ENCODE measurements at places on chromosomes 1 and 21.

DNA sequence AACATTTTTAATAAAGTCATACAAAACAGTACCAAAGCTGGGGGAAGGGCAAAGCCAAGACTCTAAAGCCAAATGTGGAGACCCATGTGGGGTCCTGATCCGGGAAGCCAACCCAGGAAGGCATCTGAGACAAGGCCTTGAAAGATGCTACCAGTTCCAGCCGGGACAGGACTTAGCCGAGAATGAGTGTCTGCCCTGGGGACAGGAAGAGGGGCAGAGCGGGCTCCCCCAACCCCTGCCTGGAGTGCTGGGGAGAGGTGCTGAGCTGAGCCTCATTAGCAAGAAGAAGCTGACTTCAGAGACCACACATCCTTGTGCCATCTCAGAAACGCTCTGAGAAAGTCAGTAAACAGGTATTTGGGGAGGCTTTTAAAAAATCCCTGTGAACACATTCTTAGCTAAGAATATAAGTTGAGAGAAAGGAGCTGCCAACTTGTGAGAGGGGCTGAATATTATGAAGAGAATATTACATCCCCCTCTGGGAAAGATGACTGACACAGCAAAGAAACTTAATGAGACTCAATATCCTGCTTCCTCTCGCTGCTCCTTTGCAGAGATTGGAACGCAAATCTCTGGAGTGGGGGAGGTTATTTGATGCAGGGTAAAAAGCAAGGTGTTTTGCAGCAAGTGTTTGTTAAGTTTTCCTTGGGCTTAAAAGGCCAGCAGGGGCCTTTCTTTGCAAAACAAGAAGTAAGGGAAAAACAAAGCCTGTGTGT lies 103.3 kb upstream of the KCND3 start:
- no peak for DNase-seq

DNA sequence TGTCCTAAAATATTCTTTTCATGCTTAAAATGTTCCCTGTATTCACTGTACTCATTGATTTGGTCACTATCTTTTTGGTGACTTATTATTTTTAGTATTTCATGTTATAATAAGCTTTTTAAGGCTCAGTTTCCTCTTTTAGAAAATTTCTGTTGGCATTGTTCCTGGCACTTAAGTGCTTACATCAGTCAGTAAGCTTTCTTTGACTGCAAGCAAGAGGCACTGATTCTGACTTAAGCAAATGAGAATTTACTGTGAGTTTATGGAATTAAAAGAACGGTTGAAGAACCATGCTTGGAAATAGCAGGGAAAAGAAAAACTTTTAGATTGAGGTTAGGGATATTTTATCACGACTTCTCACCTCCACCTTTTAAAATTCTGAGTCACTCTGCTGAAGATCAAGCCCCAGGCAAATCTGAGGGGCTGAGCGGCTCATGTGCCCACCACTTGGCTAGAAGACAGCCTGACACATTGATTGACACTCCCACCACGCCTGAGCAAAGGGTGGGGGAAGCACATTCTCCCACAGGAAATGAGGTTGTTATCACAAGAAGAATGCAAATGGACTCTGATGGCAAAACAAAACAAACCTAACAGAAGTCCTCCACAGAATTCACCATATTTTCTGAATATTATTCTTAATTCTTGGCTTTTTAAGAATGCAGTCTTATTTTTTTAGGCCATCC lies 102.8 kb downstream of the KCTD3 start:
- DNase-seq: no peak

- peak; percentile 23 for DNase-seq
Observed at GRCh38 chr21:32392299-32392879, 423 bp downstream of the URB1 start.

DNA sequence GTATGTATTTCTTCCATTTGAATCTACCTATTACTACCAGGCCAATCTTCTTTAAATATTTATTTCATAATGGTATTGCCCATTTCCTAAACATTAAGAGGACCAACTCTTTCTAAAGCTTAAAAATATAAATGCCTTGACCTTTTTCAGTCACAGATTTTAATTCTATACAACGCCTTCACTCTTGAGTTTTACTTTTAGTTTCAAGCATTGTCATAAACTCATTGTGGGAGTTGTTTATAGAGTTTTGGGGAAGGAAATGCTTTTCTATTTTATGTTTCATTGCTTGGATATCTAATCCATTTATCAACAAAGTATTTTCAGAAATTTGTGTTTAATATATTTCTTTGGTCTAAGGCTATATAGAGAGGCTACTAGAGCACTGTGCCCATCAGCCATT lies 155.8 kb downstream of the DPYD start:
- no peak for DNase-seq

GRCh38 chr1:33655496-33655895 lies 183.1 kb downstream of the ZSCAN20 start:
- DNase-seq: no peak

GRCh38 chr21:45316871-45317397 lies 29.2 kb upstream of the POFUT2 start:
- no peak for DNase-seq

DNA sequence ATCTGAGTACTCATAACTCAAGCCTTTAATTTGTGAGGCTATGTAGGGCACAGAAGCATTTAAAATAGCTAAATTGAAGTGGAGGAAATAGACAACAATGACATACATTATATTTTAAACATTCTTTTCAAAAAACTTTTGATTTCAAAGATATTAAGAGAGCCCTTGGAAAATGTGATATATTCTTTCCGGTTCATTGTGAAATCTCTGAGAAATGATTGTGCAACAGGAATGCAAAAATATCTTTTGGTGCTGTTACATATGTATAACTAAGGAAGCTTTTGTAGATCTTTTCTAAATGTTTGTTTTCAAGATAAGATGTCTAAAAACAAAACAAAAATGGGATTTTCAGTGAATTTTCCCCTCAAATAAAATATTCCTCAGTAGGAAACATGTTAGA lies 185.2 kb downstream of the LEPR start:
- no peak for DNase-seq

DNA sequence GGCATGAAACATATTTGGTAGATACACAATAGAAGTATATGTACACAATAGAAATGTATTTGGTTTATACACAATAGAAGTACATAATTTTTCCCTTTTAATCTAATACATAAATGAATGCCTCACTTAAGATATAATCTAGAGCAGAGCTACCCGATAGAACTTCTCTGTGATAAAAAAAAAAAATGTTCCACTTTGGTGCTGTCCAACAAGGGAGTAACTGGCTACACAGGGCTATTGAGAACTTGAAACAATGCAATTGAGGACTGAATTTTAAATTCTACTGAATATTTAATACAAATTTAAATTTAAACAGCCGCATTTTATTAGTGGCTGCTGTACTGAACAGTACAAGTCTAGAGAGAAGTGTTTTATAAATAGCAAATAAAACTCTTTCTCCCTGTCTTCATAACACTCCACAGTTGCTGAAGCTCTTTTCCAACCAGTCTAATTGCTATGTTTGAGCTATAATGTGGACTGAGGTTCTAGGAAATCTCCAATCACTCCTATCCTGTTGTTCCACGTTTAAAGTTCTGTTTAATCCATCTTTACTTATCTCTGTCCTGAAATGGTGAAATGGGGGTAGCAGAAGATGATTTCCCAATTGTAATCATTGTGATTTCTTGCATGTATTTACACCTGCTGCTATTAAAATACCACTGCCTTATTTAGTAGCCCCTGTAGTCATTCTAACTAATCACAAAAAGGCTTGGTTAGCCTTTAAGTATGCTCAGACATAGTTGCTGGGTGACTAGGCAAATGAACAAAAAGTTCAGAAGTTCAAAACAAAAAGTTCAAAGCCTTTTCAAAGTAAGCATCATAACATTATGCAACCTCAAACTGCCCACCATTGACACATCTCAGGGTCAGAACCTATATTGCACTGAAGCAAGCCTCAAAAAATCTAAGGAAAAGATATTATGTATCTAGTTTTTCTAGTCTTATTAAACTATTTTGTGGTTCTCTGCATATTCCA lies 192.3 kb upstream of the C1orf87 start:
- no peak for DNase-seq

DNA sequence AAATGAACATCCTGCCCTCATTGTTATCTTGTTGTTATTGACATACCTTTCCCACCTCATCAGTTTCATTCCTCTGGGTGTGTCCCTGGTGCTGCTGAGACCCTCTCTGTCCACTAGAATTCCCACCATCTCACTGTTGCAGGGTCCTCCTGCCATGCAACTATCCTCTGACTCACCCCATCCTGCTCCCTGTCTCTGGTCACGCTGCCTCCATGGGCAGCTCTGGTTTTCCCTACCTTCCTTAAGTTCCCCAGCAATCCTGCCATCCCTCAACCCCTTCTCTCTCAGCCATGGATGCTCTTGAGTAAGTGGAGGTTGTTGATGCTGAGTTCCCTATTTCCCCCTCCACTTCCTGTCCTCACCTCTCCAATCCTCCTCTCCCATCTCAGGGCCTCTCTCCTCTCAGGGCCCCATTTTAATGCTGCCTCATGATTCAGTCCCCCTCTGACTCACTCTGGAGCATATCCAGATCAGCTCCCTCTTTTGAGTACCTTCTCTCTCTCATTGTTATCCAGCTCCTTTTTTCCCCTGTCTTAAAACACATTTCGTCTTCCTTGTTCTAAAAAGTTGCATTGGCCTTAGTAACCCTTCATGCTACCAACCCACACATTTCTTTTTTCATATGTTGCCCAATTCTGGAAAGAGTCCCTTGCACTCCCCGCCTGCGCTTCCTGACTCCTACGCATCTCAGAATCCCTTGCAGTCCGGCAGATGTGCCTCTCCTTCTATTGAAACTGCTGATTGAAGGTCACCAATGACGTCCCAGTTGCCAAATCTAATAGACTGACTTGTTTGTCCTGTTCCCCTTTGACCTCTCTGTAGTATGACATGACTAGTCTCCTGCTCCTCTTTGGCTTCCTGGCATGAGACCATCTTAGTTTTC lies 92.0 kb downstream of the CNIH3 start:
- no peak for DNase-seq

DNA sequence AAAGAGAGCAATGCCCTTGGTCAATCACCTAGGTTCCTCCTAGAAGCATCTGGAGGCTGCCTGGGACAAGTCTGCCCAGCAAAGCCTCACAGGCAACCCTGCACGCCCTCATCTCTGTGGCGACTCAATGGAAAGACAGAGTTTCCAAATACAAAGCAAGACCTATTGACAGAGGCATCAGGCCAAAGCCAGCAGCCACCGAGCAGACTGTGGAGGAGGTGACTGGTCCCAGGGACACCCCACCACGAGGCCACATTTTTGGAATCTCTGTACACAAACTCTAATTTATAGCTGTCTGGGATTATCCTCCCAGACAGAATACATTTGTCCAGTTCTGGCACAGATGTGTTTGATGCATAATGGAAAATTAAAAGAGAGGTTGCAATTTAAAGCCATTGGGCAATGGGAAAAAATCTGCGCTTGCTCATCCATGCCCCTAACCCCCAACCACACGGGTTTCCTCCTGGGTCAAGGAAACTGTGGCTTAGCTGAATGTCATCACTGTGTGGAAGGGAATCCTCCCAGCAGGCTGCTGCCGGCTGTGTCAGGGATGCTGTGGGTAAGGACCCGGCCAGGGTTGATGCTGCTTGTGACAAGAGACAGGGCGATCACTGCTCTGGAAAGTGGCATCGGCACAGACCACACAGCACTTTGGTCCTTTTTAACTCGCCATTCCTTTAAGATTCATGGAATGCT lies 14.3 kb downstream of the TSPAN2 start:
- no peak for DNase-seq

- DNase-seq: no peak
Observed at GRCh38 chr21:42514883-42515228, 1.2 kb downstream of the SLC37A1 start.

DNA sequence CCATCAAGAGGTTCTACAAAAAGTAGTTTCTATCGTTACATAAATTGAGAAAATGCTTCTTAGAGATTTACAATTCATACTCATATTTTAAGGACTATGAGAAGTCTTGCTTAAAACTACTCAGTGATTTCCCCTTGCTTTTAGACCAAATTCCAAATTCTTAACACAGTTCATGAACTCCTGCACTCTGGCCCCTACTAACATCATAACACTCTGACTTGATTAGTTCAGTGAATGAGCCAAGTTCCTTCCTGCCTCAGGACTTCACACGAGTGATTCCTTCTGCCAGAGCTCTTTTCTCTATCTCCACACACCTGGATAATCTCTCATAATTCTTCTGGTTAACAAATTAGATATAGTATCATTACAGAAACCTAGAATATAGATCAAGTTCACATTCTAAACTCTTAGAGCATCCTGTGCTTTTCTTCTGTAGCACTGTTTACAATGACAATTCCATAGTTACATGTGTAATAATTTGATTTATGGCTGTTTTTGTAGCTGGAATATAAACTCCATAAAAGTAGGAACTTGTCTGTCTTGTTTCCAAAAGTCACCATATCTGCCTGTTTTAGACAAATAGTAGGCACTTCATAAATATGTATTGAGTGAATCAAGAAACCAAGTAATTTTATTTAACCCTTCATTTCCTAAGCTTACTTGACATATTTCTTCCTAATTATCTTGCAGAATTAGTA lies 59.9 kb downstream of the NUF2 start:
- no peak for DNase-seq

DNA sequence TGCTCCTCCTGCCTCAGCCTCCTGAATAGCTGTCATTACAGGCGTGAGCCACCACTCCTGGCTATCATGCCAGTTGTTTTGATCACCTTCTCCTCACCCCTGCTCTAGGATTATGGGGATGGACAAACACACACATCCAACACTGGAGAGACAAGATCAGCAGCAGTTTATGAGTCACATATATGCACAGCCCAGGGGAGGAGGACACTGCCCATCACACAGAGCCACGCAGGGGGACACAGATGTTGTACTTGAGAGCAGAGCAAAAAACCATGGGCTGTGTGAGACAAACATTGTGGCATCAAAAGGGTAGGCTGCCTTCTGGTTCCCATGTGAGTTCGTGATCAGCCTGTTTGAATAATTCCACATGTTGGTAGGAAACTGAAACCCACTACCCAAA lies 32.1 kb downstream of the EDARADD start:
- no peak for DNase-seq

- DNase-seq: no peak
Observed at GRCh38 chr21:40152476-40152875, 285.2 kb downstream of the PCP4 start.

DNA sequence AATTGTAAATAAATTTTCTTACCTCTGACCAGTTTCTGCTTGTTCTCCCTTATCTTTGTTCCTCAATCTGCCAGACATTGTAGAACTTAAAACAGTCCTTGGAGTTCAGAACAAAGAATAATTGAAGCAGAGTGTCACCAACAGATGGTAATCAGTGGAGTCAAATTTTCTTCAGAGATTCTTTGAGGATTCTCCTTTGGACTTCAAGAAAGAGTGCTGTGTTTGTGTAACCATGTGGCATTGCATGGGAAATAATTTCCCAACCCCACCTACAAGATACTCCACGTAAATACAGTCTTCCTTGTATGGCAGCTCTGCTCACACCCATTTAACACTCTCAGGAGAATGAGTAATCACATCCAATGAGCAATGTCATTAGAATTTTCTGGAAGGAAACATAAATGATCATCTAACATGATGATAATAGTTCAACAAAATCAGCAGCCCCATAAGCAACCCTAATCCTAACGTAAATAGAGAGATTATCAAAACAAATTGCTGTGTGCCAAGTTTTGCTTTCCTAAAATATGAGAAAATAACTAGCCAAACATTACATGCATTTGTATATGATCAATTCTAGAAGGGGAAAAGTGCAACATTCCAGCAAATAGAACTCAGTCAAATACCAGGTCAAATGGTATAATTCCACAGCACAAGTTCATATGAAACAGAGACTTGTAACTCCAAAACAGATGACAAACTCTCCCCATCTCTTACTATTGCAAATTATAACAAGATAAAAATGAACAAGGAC lies 6.9 kb upstream of the DENND1B start:
- no peak for DNase-seq

GRCh38 chr1:3928586-3928985 lies 28.5 kb upstream of the C1orf174 start:
- no peak for DNase-seq

- no peak for DNase-seq
Observed at GRCh38 chr21:14313300-14313699, 69.6 kb downstream of the HSPA13 start.
